ENCODE measurements at places on chromosomes 1 and 21. TPM values are rescaled to one million over a fixed set of nuclear protein-coding genes. Genes with fewer than 3 reads are reported as not detected.

FNBP1L gene
- total RNA-seq: 28.0 TPM

NBPF4 gene
- total RNA-seq: not detected

NUP210L gene
- total RNA-seq: 0.30 TPM

BARHL2 gene
- not detected for total RNA-seq

LAX1 gene
- total RNA-seq: not detected

GNG4 gene
- total RNA-seq: 0.11 TPM

ZC3H11A gene
- total RNA-seq: 50.1 TPM

UTS2 gene
- total RNA-seq: not detected

NECTIN4 gene
- total RNA-seq: not detected

RGS2 gene
- total RNA-seq: 15.8 TPM

TRAPPC3 gene
- 54.6 TPM for total RNA-seq

GMEB1 gene
- 6.2 TPM for total RNA-seq

FCMR gene
- total RNA-seq: 3.3 TPM

AGRN gene
- total RNA-seq: 13.0 TPM

SYT6 gene
- total RNA-seq: not detected

GIPC2 gene
- 2.5 TPM for total RNA-seq

CGN gene
- total RNA-seq: 0.52 TPM

AQP10 gene
- total RNA-seq: 0.16 TPM

RORC gene
- total RNA-seq: 10.3 TPM

C1orf141 gene
- not detected for total RNA-seq

KIF2C gene
- 1.6 TPM for total RNA-seq

SPRR1A gene
- not detected for total RNA-seq

TIE1 gene
- 25.1 TPM for total RNA-seq

OR2W3 gene
- not detected for total RNA-seq

TNFRSF4 gene
- total RNA-seq: 2.2 TPM

NBPF6 gene
- not detected for total RNA-seq

WLS gene
- total RNA-seq: 113 TPM

Data from left ventricle myocardium inferior (tissue), 1 donor.